ENCODE measurements at places on chromosomes 7 and 10.
A peak's percentile ranks its signal among the peaks of the same experiment; 100 is the strongest.

GRCh38 chr7:117269417-117269816 is 53.4 kb downstream of the WNT2 start:
- DNase-seq = no peak

DNA sequence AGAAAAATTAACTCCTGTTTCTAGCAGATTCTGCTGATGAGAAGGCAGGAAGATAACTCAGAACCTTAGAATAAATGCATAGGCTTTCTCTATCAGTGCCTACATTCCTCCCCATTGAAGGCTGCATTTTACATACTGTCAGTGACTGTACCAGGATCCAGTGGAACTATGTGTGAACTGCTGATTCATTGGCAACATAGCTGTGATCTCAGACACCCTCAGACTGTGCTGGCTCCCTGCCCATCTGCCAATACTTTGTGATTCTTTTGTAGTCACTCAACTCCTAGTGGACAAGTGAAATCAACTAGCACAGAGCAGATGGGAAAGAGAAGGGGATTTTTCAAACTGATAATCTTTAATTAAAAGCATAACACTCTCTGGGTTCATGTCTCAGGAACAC is 375.8 kb downstream of the MDFIC start:
- DNase-seq = peak; percentile 91

DNA sequence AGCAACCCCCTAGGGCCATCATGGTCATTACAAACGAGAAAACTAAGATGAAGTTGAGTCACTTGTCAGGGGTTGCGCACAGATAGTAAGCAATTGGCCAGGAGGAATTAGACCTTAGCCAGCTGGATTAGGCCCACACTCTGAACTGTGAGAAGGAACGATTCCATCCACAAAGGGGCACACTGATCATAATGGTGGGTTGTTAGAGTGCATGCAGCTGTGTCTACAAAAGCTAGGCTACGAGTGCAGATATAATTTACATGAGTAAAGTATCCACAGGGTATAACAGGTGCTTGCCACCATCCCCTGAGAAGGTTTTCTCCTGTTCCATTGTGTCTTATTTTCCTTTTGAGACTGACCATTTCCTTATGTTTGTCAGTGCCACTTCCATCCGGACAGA is 16.6 kb upstream of the FAM170B start:
- no peak for DNase-seq

DNA sequence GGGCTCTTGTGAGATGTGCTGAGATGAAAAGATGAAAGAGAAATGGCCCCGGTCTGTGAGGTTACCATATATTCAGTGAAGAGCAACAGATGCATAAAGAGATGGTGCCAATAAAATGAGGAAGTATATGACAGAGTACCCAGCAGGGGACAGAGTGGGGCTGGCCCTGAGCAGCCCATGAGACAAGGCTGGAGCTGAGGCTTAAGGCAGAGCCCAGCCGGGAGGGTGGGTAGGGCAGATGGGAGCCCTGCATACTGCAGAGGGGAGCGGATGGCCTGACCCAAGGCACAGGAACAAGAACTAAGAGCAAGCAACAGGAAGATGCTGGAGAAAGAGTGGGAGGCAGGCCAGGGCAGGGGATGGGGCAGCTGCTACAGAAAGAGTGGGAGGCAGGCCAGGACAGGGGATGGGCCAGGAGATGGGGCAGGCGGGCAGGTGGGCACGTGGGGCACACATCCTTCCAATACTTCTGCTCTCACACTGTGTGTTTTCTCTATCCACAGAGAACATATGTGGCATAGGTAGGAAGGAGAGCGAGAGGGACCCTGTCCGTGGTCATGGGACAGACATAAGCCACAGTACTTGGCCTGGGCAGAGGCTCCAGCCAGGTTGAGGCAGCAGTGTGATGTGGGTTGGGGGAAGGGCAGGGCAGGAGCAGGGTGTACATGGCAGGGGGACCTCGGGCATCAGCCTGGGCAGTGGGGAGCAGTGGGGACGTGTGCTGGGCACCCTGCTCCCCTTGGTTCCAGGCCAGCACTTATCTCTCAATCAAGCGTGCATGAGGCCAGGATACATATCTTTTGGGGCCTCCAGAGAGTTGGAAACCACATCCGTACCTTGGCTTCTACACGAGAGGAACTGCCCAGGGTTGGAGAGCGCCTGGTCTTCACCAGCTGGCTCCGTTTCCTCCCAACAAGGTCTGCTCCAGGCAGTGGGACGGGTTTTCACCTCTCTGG is 91.6 kb upstream of the IKZF1 start:
- DNase-seq = no peak

- no peak for DNase-seq
Measured at GRCh38 chr7:144709066-144709465, 126.8 kb downstream of the TPK1 start.

DNA sequence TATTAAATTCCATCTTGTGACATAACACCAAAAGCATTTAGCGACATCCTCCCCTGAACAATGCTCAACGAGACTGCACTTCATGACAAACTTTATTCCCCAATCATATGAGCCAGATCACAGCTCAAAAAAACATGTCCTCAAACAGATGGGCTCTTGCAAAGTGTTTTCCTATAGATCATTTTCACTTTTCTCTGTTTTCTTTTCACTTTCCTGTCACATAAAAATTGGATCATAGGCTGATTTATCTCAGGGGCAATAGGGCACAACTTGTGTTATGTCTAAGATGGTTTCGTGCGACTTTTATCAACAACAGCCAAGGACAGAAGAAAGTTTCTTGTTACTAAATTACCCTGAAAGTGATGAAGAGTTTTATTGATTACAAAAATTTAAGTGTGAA is 206.1 kb downstream of the WDR11 start:
- DNase-seq = no peak

DNA sequence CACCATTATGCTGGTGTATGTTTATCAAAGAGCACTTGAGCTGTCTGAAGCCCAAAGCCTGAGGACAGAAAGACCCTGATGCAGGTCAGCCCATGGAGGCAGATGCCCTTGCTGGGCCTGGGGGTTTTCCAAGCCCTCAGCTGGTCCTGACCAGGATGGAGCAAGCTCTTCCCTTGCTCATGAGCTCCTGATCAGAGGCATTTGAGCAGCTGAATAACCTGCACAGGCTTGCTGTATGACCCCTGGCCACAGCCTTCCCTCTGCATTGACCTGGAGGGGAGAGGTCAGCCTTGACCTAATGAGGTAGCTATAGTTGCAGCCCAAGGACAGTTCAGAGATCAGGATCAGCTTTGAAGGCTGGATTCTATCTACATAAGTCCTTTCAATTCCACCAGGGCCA is 13.0 kb downstream of the AQP1 start:
- DNase-seq = no peak

DNA sequence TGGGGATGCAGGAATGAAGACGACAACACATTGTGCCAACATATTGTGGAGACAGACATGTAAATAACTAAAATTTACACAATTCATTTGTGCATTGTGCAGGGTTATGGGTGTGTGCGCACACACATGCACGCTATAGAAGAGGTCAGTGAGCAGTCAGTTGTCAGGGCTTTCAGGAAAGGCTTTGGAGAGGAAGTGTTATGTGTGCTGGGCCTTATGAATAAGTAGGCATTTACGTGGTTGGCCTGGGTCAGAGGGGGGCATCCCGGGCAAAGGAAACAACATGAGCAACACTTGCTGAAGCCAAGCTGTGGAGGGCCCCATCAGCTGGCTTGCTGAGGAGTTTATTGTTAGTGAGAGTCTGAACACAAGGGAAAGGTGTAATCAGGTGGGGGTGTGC is 4.1 kb downstream of the PRXL2A start:
- no peak for DNase-seq

DNA sequence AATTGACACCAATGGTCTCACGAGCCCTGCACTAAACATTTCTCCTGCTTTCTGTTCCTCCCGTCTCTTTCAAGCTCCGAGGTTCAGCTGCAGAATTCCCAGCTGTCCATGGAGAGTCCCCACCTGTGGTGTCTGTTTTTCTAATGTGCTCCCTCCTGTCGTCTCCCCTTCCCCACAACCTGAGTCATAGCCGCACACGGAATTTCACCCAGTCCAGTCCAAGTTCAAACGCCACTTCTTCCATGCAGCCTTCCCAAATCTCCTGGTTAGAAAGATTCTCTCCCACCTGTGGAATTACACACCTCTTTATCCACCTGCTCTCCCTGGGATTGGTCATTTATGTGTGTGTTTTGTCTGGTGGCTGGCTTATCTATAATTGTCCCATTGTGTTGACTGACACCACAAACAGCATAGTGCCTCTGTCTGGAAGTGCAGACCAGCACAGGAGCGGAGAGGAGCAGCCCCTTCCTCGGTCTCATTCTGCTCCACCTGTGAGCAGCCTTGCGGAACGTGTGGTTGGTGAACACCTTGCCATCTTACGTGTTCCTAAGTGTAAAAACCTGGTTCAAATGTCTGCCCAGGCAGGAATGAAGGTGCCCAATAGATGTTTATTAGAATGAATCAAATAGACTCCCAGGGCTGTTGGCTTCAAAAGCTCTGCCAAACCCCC is 3.3 kb upstream of the DIP2C start:
- no peak for DNase-seq

GRCh38 chr7:70772891-70773290 is 359.1 kb upstream of the GALNT17 start:
- no peak for DNase-seq

DNA sequence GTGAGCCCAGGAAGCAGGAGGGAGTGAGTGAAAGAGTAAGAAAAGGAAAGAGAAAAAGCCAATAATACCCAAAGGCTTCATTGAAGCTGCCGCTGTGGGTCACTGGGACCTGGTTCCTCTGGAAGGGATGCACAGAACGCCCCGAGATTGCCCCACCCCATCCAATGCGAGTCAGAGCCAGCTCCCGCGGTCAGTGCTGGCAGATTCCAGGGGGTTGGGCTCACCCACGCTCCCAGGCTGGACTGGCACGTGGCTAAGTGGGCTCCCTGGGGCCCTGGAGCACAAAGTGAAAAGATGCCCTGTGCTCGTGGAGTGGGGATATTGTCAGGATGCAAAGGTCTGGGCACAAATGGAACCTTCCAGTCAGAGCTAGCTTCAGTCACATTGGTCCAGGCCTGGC is 117.0 kb downstream of the OAT start:
- no peak for DNase-seq

DNA sequence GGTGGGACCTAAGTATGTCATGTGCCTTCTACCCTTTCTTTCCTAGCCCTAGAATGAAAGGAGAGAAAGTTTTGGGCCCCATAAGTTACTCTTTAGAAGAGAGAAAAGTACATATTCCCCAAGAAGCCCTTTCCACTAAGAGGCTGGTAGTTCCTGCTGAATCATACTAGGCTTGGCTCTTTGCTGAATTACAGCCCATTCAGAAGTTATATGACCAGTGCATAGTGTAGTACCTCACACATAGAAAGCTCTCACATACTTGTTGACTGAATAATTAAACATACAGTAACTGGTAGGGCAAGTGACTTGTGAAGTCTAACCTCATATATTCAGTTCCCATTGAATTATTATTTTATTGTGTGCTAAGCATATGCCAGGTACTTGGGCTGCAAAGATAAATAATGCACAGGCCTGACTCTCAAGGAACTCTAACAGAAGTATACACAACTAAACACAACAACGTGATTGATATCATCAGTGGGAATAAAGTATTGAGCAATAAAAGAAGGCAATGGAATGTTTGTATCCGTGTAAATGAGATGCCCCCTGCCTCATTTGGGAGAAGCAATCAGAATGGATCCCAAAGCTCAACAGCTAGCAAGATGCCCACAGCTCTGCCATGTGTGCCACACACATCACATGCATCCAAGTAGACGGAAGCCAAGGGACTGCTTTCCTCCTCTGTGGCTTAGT is 38.9 kb upstream of the UBN2 start:
- DNase-seq = no peak

DNA sequence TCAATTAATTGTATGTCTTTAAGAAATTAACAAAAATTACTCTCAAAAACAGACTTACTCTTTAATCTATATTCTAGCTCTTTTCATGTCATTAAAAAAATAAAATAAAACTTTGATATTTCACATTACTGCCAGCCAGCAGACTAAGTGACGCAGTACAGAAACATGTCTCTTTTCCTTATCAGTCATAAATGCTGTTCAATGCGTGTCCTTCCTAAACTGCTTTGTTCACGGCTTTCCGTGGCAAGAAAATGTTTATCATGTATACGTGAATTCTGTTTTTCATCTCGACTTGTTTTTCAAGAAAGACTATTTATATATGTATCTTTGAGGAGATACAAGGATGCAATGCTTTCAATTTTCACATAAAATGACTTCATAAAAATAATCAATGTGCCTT is 182.4 kb downstream of the DOCK4 start:
- DNase-seq = no peak

- DNase-seq = no peak
Measured at GRCh38 chr10:109126016-109126415, 797.3 kb downstream of the XPNPEP1 start.

- DNase-seq = no peak
Measured at GRCh38 chr7:140330128-140330527, 68.2 kb downstream of the SLC37A3 start.

DNA sequence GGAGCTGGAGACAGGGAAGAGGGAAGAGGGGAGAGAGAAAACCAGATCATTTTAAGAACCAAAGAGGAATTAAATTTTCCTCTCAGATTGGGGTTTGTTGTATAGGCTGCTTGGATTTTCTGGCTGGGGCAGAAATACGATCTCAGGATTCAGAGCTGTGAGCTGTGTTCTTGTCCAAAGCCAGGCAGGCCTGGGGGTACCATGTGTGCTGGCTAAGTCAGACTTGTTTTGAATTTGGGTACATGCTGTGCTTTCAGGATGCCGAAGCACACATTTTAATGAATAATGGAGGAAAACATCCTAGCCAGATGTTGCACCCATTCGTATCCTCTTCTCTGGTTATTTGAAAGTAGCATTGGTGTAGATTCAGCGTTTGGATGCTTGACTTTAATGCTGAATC is 170.3 kb upstream of the PODXL start:
- no peak for DNase-seq

- DNase-seq = no peak
Measured at GRCh38 chr7:101943306-101943705, 125.9 kb downstream of the CUX1 start.

- no peak for DNase-seq
Measured at GRCh38 chr7:140262242-140262903, 85.6 kb upstream of the KDM7A start.

DNA sequence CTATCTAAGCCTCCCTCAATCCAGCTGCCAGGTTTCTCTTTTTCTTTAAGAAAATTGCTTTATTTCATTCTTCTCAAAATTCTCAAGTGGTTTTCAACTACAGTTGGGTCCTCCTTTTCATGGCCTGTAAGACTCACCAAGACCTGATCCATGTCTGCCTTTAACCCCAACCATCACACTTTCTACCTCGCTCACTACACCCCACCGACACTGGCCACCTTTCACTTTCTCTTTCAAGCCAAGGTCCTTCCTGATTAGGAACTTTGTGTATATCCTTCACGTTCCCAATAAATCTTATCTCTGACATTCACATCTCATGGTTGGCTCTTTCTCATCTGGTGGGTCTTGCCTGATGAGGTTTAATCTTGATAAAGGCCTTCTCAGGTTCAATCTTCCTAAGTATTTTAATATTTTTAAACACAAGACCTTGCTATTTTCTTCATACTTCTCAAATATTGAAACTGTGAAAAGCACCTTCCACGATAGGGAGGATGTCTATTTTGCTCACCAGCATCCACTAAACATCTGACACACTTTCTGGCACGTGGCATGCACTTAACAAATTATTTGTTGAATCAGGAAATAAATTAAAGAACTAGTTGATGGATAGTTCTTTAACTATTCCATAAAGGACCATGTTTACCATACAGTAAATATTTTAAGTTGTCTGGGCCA is 624.8 kb downstream of the GRID1 start:
- DNase-seq = no peak

- DNase-seq = no peak
Measured at GRCh38 chr7:86969865-86970264, 89.6 kb downstream of the ELAPOR2 start.
